ENCODE measurements at places on chromosomes 1 and 21. TPM values are rescaled to one million over a fixed set of nuclear protein-coding genes. Genes with fewer than 3 reads are reported as not detected.

GRCh38 chr1:113166473-113166872 lies 93.5 kb downstream of the LRIG2 start:
- DNase-seq: peak; percentile 12

GRCh38 chr1:240312872-240313271 lies 221.2 kb downstream of the FMN2 start:
- no peak for DNase-seq

DNA sequence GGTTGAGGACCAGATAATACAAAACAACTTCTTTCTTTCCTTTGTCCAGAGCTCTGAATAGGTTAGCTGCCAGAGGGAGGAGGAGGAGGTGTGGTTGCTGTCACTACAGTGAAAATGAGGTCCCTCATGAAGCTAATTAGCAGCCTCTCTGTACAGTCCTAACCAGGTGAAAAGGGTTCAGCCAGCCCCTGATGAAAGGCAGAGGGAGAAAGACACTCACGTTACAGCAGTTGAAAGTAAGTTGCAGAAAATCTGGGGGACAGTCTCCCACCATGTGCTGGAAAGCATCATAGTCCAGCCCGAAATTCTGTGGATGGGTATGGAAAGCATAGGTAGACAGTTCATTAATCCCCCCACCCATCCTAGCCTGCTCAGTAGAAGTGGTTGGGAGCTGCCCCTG lies 6.2 kb upstream of the MUTYH start:
- no peak for DNase-seq

- no peak for DNase-seq
These were observed 33.0 kb upstream of the TP53BP2 start for GRCh38 chr1:223878598-223879325.

DNA sequence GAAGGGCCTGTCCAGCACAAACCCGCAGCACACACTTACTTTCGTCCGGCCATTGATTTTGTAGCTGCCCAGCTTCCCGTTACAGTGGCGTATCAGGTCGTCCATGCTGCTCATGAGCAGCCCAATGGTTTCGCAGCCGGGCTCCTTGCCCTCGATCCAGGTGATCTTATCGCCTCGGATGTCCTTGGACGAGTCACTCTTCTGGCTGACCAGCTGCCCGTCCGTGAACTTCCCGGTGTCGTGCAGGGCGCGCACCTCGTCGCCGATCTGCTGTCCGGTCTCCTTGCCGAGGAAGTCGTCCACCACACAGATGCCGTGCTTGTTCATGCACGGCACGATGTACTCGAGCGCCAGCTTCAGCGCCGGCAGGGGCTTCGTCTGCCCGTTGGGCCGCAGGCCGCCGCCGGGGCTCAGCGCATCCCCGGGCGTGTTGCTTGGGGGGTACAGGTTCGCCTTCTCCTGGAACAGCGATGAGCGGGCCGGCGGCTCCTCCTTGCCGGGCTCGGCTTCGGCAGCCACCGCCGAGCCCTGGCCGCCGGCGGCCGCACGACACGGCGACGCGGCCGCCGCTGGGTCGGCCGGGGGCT lies 1.0 kb downstream of the EGLN1 start:
- no peak for DNase-seq

DNA sequence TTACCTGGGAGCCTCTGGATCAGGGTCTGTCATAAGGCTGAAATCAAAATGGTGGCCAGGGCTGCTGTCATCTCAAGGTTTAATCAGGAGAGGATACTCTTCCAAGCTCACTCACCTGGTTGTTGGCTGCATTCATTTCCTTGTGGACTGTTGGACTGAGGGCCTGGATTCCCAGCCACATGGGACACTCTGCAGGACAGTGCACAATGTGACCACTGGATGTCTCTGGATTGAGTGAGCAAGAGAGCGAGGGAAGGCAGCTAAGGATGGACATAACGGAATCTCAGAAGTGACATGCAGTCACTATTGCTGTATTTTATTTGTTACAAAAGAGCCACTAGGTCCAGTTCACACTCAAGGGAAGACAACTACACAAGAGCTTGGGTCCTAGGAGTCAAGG lies 229.1 kb downstream of the S1PR1 start:
- no peak for DNase-seq

DNA sequence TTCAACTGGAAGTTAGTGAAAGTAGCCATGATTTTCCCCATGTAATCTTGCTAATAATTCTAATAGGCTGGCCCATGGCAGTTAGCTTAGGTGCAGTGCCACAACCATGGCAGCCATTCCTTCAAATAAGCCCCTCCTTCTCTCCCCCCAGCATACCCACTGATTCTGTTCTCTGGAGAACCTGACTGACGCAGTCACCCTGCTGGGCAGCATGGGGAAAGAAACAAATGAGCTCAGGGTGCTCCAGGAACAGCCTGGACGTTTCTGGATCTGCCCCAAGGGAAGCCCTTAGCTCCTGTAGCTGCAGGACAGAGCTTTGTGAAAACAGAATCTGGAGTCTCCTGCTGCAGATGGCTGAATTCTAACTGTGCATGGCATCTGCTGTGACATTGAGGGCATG lies 22.5 kb downstream of the SNAP47 start:
- DNase-seq: no peak

- no peak for DNase-seq
These were observed 17.9 kb upstream of the ATP6V1G3 start for GRCh38 chr1:198558402-198558801.

- no peak for DNase-seq
These were observed 223.8 kb upstream of the TMEM51 start for GRCh38 chr1:14929547-14930246.

DNA sequence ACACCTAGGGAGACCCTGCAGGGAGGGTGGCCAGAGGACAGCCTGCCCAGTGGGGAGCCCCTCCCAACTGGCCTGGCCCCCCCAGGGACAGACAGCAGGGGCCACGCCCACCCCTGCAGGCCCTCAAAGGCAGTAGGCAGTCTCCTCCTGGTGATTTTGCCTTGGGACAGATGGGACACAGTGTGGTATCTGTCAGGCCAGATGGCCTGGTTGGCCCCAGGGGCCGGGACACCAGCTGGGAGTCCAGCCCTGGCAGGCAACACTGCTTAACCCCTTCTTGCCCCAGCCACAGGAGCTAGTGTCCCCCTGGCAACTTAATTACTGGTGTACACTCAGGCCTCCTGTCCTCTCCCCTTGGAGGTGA lies 17.8 kb downstream of the IFFO2 start:
- DNase-seq: no peak

The PLA2G2D gene
- not detected for polyA plus RNA-seq

The RPL22 gene
- polyA plus RNA-seq: 620 TPM

The MARK1 gene
- 11.2 TPM for polyA plus RNA-seq

The DNAI4 gene
- polyA plus RNA-seq: 6.3 TPM

Measured in left renal pelvis (tissue), 4 donors.